ENCODE measurements at places on chromosomes 7 and 10.

DNA sequence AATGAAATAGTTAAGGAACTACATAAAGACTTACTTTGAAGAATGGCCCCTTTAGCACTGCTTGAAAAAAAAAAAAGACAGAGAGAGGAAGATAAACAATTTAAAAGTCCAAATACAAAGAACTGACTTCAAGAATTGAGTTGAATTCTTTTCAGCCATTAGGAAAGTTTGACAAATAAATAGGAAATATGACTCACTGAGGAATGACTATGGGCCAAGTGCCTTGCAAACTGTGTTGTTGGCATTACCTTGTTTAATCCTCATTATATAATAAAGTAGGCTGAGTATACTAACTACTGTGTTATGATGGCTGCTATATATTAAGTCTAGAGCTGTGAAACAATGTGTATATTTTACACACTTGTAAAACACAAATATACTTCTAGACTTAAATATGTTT lies 151.1 kb downstream of the ELMO1 start:
- no peak for DNase-seq

GRCh38 chr7:20735346-20736065 lies 51.2 kb downstream of the SP8 start:
- DNase-seq, result no peak

DNA sequence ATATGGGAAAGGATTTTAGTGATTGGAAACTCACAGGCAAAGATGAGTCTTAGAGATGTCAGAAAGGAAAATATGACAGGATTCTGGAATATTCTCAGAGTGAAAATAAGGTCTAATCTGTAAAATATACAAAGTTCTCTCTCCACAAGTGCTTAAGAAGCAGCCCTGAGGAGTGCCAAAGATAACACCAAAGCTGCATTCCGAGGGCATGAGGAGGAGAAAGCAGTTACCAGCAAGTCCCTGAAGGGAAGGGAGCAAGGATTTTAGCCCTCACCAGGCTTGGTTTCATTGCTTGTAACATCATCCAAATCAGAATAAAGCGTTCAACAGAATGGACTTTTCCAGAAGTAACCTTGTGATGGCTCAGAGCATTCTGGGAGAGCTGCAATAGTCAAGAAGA lies 31.4 kb upstream of the DLX6 start:
- peak; percentile 19 for DNase-seq

DNA sequence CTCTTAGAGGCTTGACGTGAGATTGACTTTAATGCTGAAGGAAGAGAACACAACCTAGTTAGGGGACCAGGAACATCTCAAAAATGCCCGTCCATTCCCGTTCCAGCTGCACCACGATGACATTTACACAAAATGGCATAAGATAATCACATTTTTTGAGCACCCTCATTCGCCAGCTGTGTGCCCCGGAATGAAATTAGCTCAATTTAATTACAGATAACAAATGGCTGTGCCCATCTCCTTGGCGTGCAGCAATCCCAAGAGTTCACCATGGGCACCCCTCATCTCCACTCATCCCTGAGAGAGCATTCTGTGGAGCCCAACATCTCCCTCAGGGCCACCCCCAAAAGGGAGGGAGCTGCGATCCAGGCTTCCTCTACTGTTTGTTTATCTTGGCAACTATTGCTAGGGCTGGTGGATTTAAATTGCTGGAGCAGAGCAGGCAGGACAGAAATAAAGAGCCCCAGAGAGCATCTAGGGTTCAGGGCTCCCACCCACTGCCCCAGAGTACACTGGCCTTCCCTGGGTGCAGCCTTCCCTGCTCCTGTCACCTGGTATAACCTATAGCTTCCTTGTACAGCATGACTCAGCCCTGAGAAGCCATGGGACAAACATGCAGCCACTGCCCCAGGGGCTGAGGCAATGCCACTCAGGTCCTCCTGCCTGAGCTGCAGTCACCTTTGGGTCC lies 263.5 kb downstream of the ZEB1 start:
- peak; percentile 21 for DNase-seq

DNA sequence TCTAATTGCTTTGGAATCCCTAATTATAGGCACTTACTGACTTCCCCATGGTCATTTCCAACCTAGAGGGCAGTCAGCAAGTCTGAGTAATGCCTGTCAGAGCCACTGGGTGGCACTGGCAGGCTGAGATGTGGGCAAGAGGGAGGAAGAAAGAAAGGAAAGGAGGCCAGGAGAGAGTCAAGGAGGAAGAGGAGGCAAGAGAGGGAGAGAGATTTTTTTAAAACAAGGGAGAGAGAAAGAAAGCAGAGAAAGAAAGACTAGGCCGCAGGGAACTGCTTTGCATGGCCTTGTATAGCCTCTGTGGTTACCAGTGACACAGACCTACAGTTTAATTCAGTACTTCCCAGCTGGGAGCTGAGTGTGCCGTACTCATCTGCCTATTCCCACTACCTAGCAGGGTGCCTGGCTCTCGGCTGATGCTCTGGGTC lies 210.4 kb upstream of the ADO start:
- DNase-seq, result peak; percentile 65

DNA sequence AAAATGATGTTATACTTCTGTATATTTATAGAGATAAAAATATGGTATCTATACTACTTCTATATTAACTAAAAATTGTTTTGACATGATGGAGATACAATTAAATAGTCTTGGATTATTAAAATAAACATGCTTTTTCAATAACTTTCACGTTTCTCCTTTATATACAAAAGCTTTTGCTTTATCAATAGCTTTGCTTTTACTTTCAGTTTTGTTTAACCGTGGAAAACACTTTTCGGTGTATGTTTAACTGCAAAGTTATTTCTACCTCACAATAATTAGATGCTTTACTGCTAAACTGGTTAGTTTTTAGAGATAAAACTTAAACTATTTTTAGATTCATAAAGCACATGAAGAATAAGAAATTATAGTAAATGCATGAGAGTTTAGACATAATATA lies 432.1 kb upstream of the PCDH15 start:
- DNase-seq, result no peak

- DNase-seq, result peak; percentile 30
These were observed 4.6 kb downstream of the LFNG start for GRCh38 chr7:2523941-2524807.

DNA sequence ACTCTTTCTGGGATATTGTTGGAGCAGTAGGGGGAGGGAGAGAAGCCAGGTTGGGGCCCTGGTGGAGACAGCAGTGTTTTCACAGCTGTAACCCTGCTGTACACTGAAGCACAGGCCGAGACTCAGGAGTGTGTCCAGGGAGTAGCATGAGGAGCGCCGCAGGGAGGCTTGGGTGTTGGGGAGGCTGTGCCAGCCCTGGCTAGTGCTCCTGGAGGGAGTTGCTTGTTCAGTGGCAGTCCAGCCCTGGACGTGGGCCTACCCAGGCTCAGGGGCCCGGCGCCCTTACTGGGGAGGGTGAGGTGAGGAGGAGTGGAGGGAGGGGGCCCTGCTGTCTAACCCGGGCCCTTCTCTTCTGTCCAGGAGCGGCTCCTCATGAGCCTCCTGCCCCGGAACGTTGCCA lies 35.9 kb downstream of the ADCY1 start:
- no peak for DNase-seq

- no peak for DNase-seq
These were observed 131.7 kb upstream of the FAM20C start for GRCh38 chr7:60706-61105.

- peak; percentile 1 for DNase-seq
These were observed 39.6 kb upstream of the ZNF680 start for GRCh38 chr7:64602518-64602917.

GRCh38 chr7:17239683-17240521 lies 58.5 kb upstream of the AHR start:
- peak; percentile 32 for DNase-seq

DNA sequence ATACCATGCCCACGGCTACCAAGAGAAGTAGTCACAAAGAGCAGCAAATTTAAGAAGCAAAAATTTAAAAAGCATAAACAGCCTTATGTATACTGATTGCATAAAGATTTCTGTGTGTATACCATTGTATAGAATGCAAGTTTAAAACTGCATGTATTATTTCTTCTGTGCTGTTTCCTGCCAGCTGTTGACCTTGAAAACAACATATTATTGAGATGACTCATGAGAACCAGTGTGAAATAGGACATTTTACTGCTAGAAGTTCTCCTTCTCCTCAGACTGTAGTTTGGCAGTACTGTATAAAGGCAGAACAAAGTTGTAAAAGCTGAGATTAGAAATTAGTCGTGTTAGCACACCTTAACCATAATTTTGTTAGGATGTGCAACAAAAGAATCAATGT lies 42.3 kb upstream of the SGCE start:
- DNase-seq, result peak; percentile 85

DNA sequence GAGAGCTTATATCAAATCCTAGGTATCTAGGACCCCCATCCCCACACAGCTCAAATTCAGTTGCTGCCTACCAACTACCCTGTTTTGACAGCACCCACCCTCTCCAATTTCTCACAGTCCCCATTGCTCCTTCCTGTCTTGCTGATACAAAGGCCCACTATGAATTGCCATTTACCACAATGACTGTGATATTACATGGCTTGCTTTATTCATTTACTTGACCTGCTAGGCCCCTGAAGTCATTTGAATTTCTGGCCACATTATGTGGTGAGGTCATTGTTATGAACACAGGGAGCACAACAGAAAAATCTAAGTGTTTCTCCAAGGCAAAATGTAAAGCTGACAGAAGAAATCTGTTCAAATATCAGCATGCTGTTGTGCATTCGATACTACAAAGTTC lies 101.4 kb downstream of the PPP1R17 start:
- no peak for DNase-seq

GRCh38 chr7:94973844-94974243 lies 66.5 kb downstream of the PPP1R9A start:
- DNase-seq, result no peak

DNA sequence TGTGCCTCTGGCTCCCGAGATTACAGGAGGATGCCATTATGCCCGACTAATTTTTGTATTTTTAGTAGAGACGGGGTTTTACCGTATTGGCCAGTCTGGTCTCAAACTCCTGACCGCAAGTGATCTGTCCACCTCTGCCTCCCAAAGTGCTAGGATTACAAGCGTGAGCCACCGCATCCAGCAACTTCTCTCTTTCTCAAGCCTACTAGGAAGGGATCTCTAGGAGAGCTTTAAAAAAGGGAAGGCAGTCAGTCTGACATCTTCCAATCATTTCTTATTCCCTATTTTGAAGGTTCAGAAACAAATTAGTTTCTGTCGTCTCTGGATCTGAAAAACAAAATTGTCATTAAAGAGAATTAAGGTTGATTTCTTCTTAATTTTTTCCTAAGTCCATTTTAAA lies 2.5 kb upstream of the TMEM26 start:
- DNase-seq, result no peak

Measured in fibroblast of skin of right quadriceps (primary cell).